Heart left ventricle (tissue), 16 donors: ENCODE measurements at places on chromosomes 16 and 17. TPM values are rescaled to one million over a fixed set of nuclear protein-coding genes. Genes with fewer than 3 reads are reported as not detected.

VPS35 gene
- 49.1 TPM for total RNA-seq

MYH13 gene
- total RNA-seq = not detected

KRTAP1-5 gene
- not detected for total RNA-seq

CDH16 gene
- total RNA-seq = not detected

SEPTIN12 gene
- total RNA-seq = not detected
